Globus pallidus (tissue), 1 donor: ENCODE measurements at places on chromosomes 16 and 17.

- no peak for DNase-seq
Measured at GRCh38 chr16:27638833-27639560, 89.1 kb downstream of the KATNIP start.

DNA sequence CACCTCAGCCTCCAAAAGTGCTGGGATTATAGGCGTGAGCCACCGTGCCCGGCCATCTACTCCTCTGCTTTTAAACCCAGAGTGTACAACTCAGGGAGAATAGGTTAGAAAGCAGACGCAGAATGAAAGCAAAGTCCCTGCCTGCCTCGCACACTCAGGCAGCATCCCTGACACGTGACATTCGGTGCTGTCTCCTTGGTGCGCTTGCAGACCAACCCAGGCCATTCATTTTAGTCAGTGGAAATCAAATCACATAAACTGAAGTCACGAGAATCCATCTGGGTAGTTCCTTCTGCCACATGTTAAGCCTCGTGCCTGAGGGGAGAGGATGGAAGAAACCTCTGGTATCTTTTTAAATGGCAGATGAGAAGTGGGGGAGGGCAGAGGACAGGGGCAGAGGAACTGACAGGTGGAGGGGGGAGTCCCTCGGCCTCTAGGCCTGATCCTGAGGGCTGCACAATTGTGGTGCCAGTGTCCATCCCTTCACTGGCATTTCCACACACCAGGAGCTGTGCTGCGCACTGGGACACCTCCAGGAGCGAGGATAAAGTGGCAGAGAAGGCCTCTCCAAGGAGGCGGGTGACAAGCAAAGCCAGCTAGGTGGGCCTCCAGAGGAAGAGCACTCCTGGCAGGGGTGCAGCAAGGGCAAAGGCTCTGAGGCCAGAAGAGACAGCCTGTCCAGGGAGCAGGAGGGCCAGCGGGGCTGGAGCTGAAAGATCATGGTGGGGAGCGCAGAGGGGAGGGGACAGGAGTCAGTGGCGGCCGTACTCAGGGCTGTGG, 196.3 kb downstream of the KATNIP start:
- DNase-seq = no peak

DNA sequence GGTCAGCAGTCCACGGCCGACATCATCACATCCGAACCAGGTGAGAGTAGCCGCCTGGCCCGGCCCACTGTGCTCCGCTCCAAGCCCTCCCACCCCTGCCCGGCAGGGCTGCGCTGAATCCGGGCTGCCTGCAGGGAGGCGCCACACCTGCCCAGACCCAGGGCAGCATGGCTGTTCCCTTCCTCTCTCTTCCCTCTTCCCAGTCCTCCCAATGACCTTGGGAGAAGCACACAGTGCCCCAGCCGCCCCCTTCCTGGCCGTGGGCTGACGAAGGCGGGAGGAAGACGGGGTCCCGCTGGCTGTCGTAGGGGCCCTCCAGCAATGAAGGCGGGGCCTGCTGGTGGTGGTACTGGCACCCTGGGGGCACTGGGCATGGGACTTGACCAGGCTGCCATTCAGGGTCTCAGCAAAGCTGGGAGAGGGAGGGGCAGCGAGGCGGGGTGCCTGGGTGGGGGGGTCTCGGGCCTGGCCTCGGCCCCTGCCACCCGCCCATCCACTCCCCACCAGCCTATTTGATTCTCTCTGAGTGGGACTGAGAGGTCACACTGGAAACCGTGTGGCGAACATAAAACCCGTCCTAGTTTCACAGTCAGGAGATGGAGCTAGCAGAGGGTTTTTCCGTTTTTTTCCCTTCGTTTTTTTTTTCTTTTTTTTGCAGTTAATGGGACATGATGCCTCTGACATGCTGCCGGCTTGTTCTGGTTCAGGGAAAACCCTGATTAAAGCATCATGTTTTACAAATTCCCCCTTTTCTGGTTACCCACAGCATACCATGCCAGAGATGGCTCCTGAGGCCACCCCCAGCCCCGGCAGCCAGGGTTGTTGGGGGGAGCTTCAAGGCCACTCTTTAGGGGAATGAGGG, 50.6 kb downstream of the BAHCC1 start:
- no peak for DNase-seq

GRCh38 chr16:15605839-15606517, 37.0 kb downstream of the MARF1 start:
- no peak for DNase-seq

GRCh38 chr17:67518876-67519275, 141.8 kb downstream of the PITPNC1 start:
- DNase-seq = no peak

DNA sequence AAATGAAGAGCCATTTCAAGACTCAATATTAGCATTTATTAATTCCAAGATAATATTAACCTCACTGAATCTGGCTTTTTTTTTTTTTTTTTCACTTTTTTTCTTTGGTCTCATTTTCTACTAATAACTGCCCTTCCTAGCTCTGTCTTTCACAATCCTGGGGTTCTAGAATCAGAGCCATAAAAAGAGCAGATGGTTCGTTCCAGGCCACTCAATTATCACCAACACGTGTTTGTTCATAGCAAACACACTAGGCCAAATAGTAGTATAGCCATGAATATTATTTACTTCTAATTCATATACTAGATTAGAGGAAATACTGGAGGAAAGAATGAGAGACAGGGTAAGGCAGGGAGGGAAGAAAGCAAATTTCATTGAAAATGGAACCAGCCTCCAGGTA, 39.8 kb downstream of the TEX2 start:
- DNase-seq = no peak

GRCh38 chr17:70290770-70291169, 121.4 kb downstream of the KCNJ2 start:
- no peak for DNase-seq
